ENCODE measurements at places on chromosomes 2 and 18.

DNA sequence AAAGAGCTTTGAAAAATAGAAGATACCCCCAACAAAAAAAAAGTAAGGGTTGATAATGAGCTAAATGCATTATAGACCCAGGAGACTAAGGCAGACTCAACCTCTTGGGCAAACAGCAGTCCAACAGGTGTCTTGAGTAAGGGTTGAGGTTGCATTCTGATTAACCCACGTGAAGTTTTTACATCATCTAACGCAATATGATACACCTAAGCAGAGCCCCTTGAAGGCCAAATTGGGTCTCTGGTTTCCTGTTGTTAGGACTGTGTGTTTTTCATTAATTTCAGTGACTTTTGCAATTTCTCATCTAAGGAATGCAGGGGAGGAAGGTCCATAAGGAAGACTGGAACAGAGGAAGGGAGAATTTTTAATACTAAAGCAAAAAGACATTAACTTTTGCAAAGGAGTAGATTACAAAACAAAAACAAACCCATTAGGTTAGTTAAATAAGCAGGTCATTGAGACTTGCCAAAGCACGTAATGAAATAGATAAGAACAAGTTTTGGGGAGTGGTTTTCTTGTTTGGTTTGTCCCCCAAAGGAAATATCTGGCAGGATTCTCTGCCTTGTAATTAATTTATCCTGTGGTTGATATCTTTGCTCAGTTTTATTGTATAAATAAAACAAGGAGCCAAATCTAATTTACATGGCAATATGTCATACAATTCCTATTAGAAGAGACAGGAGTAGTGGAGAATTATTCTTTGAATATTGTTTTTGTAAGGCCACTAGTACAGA, 244.3 kb downstream of the ETAA1 start:
- DNase-seq, result no peak

GRCh38 chr2:149430743-149431736, 100.7 kb downstream of the LYPD6 start:
- DNase-seq, result no peak

DNA sequence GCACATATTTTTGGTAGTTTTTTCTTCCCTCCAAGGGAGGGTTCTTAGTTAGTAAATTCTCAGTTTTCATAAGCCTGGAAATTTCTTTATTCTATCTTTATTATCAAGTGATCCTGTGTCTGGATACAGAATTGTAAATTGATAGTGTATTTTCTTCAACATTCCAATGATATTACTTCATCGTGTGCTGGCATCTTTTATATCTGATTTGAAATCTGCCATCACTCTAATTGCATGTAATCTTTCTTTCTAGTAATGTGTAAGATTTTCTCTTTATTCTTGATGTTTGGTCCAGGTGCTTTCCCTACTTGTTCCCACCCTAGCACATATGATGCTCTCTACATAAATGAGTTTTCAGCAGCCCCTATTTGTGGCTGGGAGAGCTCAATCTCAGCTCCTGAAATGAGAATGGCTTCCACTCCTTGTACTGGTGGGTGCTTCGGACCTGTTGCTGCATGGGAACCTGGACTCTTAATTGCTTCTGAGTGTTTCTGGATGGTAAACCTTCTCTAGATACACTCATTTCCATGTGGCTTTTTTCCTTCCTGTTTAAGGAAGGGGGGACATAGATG, 102.7 kb downstream of the SMIM21 start:
- DNase-seq, result no peak

GRCh38 chr18:31097666-31098065, 4.6 kb downstream of the DSC2 start:
- no peak for DNase-seq

DNA sequence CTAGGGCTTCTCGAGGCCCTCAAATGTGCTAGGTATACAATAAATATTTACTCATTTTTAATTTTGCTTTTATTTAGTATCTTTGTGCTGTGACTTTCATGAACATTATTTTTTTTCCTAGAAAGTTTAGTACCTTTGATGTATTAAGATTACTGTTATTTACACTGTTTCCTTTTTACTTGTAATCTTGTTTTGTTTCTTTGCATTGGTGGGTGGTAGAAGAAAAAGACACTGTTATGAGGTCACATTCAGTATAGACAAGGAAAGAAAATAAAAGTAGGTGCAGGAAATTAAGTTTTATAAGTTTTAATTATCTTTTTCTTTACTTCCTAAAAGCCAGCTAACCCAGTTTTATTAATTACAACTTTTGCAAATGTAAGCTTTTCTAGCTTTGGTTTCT, 23.0 kb downstream of the MALT1 start:
- DNase-seq, result no peak

DNA sequence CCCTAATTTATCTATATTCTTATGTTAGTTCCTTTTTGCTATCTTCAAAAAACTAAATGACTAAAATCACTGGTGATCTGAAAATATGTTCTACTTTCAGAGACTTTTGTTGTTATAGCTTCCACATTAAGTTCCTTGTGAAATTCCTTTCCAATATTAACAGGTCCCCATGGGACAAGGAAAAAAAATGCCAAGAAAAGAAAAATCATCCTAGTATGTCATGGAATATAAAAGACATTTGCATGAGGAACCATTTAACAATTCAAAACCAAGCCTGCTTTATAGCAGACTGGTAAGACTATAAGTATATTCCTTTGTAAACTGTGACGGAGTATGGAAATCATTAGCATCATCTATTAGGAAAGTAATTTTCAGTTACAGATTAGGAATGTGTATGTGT, 48.1 kb downstream of the COBLL1 start:
- no peak for DNase-seq

GRCh38 chr2:54639609-54640008, 83.9 kb upstream of the EML6 start:
- no peak for DNase-seq

GRCh38 chr2:50720697-50721315, 311.1 kb downstream of the NRXN1 start:
- no peak for DNase-seq

- DNase-seq, result no peak
Measured at GRCh38 chr2:62653582-62654422, 51.7 kb upstream of the EHBP1 start.

DNA sequence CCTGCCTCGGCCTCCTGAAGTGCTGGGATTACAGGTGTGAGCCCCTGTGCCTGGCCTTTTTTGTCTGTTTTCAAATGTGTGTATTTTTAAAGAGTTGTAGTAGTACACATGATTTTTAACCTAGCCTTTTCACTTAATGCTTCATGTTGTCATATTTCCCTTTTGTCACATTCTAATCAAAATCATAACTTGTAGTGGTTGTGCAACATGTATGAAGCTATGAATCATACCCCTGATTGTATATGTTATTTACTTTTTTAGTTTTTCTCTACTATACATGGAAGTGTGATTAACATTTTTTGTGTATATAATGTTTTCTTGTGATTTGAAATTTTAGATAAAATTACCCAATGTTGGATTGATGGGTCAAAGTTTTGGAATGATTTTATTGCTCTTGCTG, 8.5 kb downstream of the GEN1 start:
- no peak for DNase-seq

DNA sequence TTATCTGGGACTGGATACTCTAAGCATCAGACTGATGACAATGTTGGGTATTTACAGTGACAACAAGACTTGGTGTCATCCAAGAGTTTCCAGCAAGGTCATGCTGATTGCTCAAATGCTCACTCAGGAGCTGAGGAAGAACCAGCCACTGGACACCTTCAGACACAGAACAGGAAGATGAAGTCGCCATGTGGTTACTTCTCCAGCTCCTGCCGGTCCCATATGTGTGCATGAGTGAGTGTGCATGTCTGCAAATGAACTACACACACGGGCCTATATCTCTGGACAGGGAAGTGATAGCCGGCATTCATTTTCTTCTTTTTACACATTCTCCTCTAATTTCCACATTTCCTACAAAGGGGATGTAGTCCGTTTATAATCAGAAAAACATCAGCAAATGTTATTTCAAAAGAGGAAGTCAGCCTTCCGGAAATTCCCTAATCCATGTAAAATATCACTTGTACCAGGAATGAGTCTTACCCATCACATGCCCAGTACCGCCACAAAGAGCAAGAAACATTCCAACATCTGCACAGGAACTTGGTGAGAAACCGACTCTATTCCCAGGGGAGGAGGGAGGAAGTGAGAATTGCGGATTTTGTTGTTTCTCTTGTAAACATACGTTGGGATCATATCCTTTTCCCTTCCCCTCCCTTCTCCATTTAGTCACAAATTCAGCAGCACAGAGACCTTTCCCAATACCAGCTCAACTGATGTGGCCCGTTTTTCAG, 10.8 kb downstream of the RFX8 start:
- DNase-seq, result no peak

Measured in SW480 (cell line).